ENCODE measurements at places on chromosomes 16 and 17. TPM values are rescaled to one million over a fixed set of nuclear protein-coding genes. Genes with fewer than 3 reads are reported as not detected.

Gene MFSD6L
- total RNA-seq = 2.1 TPM

Gene GLTPD2
- total RNA-seq = not detected

Gene STAC2
- total RNA-seq = 2.5 TPM

Gene TLK2
- total RNA-seq = 63.7 TPM

Gene HEATR3
- total RNA-seq = 25.7 TPM

GRCh38 chr17:66678827-66679226 lies 156.1 kb upstream of the CACNG5 start:
- H3K4me1 ChIP-seq = no peaks in the 10 kb centered on the region
- H3K36me3 ChIP-seq = peaks cover 9% of the 10 kb centered on the region
- no peak overlapping the region for H3K27ac ChIP-seq
- no peak overlapping the region for H3K4me3 ChIP-seq

- no peak overlapping the region for H3K4me3 ChIP-seq
- DNase-seq = no peak
- H3K27ac ChIP-seq = no peak overlapping the region
- H3K4me1 ChIP-seq = no peaks in the 10 kb centered on the region
These were observed 12.7 kb downstream of the SCGB1C2 start for GRCh38 chr17:149897-150584.

- no peaks in the 10 kb centered on the region for H3K4me1 ChIP-seq
- no peak overlapping the region for H3K27ac ChIP-seq
- H3K27me3 ChIP-seq = no peaks in the 10 kb centered on the region
- DNase-seq = no peak
- H3K4me3 ChIP-seq = no peak overlapping the region
These were observed 6.1 kb upstream of the KRT10 start for GRCh38 chr17:40828454-40829044.

DNA sequence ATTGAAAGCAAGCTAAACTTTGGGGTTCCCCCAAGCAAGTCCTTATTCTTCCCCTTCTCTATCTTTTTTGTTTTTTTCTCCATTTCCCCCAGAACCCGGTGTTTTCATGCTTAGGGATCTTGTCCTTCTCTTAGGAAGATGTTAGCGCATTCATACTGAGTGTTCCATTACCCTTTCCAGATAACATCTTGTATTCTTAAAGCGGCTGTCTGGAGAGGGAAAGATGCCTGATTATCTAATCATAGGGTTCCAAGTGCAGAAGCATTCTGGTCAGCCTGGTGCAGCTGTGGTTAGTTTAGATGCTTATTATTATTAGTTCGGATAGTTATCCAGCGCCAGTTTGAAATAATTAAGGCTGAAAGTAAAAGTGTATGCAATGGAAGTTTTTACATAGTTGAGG lies 2.0 kb downstream of the TOM1L1 start:
- no peaks in the 10 kb centered on the region for H3K27me3 ChIP-seq
- no peak for DNase-seq
- no peak overlapping the region for H3K4me3 ChIP-seq
- peaks cover 36% of the 10 kb centered on the region for H3K36me3 ChIP-seq
- H3K27ac ChIP-seq = no peak overlapping the region
- H3K4me1 ChIP-seq = peaks cover 3% of the 10 kb centered on the region

GRCh38 chr16:23128056-23128455 lies 21.2 kb downstream of the USP31 start:
- no peak for DNase-seq
- no peak overlapping the region for H3K4me3 ChIP-seq
- no peak overlapping the region for H3K27ac ChIP-seq
- H3K27me3 ChIP-seq = no peaks in the 10 kb centered on the region
- no peaks in the 10 kb centered on the region for H3K4me1 ChIP-seq

GRCh38 chr16:87693827-87694226 lies 72.0 kb downstream of the KLHDC4 start:
- H3K27ac ChIP-seq = no peak overlapping the region
- peaks cover 6% of the 10 kb centered on the region for H3K36me3 ChIP-seq
- no peaks in the 10 kb centered on the region for H3K27me3 ChIP-seq
- DNase-seq = no peak
- H3K4me1 ChIP-seq = no peaks in the 10 kb centered on the region
- H3K4me3 ChIP-seq = no peak overlapping the region

- H3K27ac ChIP-seq = no peak overlapping the region
- DNase-seq = peak; percentile 23
These were observed 5.0 kb upstream of the TNFRSF13B start for GRCh38 chr17:16976725-16977550.

Data from H9 (cell line).